ENCODE measurements at places on chromosomes 1 and 21.

- DNase-seq, result no peak
Measured at GRCh38 chr1:162193221-162193620, 123.7 kb downstream of the NOS1AP start.

DNA sequence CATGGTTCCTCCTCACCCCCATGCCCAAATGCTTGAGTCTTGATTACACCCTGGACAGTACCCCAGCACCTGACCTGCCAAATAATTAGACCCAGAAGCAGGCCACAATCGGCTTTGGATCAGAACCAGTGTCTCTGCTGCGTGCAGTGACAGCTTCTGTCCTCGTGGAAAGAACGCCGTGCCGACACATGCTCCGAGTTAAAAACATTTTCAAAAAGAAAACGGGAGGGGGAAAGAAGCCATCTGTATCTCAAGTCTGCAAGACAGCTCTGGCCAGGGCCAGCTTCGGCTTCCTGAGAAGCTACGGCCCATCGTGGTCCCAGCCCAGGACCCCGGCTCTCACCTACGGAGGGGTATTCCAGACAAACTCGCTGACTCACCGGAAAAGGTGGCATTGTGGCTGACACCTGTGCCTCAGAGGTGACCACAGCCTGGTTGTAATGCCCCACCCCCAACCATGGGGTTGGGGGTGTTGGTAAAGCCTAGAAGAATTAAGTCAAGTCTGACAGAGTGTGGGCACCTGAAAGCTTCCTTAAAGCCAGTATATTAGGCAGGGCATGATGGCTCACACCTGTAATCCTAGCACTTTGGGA is 25.8 kb downstream of the SSBP3 start:
- DNase-seq, result no peak

DNA sequence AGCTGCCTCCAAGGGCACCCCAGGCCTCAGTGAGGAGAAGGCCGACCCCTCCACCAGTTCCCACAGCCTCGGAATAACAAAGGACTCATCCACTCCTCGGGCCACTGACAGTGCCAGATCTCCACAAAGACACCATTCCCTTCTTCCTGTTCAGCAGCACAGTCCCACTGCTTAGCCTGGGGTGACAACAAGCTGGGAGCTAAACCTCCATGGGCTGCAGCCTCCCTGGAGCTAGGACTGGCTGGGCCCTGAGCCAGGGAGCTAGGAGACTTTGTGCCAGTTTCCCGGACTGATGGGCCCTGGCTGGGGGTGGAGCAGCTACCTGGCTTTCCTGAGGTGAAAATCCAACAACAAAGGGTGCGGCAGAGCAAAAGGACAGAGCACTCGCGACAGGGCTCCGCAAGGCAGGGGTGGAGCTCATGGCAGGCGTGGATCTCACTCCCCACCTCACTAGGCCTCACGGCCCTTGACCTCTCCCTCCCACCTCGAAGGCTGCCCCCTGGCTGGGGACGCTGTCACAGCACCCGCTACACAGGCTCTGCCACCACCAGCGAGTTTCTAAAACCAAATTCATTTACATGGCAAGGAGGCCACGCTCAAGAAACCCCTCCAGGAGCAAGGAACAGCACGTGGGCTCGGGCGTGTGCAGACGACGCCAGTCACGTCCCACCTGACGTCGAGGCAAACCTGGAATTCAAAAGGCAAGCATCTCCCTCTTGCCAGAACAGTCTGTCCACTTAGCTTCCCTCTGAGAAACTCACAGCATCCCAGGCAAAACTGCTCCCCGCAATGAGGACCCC is 13.8 kb downstream of the SLC35E2B start:
- no peak for DNase-seq

DNA sequence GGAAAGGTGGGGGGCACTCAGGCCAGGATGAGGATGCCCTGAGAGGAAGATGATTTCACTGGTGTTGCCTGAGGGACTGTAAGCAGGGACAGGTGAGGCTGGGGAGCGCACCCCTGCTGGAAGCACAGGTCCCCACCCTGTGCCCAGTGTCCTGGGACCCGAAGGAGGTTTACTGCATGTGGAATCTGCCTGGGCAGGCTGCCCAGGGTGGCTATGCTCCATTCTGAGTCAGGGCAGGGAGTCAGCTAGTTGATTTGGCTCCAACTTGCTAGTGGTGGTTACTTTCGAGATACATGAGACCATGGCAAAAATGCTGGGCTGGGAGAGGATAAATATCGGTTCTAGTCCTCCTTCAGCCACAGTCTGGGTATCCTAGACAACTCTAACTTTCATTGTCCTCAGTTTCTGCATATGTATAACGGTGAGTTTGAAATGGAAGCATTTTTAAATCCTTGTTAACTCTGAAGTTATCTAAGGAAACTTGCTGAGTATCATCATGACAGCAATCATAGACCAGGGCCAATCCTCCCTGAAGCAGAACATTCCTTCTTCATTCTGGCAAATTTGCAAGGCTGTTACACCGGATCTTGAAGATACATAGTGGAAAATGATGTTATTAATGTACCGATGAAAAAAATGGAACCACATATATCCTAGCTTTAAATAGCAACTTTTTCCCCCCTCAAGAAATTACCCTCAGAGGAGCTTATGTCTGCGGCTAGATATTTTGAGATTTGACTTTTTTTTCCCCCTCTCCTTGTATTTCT is 7.7 kb downstream of the TLR5 start:
- no peak for DNase-seq

DNA sequence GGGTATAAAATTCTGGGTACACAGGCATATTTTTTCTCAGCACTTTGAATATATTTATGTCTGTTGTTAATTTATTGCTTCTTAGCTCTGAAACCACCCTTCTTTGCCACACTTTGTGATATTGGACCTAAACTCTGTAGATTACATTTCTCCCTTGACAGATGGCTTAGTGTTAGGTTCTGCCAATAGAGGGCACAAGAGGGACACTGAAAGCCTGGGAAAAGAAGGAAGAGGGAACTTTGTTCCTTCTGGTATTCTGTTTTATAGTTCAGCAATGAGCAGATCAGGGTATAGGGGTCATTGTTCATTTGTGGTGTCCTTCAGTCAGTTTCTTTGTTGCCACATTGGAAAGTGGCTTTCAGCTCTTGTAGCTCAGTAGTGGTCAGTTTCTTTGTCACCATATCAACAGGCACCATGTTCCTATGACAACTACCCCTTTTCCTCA is 423.5 kb upstream of the PROX1 start:
- DNase-seq, result no peak

GRCh38 chr1:150963321-150964163 is 11.1 kb downstream of the CERS2 start:
- no peak for DNase-seq

GRCh38 chr1:2174348-2175054 is 20.1 kb downstream of the FAAP20 start:
- peak; percentile 58 for DNase-seq

DNA sequence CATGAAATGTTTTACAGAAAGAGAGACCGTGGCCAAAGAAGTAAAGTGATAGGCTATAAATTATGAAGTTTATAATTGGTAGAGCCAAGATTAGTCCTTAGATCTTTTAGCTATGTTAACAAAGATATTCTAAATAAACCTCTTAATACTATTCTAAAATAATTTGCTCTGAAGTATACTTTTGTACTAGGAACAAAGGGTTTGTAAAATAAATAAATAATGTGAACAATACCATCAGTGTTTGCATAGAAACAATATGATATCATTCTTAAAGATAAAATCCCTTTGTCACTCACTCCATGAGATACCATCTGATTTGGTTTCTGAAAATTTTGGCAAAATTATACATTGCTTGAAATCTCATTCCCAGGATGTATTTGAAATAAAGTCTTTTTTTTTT is 107.6 kb upstream of the UBE2U start:
- no peak for DNase-seq

- peak; percentile 14 for DNase-seq
Measured at GRCh38 chr1:234638832-234639799, 29.1 kb upstream of the IRF2BP2 start.

DNA sequence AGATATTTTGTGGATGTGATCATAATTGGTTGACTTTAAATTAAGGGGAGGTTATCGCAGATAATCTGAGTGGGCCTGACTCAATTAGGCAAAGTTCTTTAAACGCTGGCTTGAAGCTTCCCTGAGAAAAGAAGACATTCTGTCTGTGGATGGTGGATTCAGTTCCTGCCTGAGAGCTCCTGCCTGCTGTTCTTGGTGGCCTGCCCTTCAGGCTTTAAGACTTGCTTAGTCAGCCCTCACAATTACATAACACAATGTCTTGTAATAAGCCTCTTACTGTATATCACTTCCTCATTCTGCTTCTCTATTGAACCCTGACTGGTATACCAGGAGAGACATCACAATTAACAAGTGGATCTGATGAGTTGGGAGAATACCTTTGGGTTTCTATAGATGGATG is 50.2 kb downstream of the KCNJ6 start:
- DNase-seq, result no peak

DNA sequence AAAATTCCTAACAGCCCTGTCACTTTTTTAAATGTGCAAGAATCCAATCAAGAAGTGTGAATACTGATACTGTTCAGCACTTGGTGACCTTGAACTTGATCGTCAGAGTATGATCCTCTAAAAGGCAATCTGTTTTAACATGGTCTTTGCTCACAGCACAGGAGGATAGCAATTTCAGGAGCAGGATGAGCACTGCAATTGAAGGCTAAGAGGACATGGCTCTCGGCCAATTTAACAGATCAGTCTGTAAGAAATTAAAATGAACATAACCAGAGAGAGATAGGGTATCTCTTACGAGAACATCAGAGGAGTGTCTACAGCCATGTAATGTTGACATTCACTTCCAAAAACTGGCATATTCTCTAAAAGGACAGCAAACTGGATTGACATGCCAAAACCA is 243.1 kb downstream of the LTN1 start:
- DNase-seq, result no peak

DNA sequence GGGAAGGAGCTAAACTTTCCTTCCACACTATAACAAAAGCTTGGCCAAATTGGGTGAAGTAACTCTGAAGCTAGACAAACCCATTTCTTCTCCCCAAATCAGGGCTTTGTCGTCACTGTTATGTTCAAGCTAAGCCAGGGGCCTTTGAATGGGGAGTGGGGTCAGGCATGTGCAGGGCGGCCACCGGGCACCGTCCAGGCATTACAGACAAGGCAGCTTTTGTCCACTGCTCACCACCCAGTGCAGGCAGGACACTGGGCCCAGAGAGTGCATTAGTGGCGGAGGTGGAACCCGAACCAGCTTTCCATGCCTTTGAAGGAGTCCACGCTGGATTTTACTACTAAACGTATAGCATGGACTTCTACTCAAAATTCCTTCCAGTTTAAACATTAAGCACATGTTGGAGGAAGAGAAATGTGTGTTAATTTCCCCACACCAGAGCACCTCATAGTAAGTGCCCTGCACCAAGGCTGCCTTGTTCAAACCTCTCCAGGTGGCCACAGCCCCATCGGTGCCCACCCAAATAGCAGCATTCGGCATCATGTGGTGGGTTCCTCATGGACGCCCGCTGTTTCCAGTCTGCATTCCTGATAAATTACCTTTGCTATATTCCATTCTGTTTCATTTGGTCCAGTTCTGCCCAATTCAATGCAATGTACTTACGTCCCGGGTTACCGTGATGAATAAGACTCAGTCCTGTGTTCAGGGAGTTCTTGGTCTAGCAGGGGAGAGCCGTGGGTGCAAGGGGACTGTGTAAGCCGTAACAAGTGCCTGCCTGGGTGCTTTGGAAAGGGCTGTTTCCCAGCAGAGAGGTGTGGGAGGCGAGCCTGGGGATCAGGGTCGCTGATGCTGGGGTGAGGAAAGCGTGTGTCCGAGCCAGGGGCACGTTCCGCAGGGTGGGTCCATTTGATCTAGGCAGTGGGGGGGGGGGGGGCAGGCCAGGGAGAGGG is 1.6 kb downstream of the UBASH3A start:
- no peak for DNase-seq

- no peak for DNase-seq
Measured at GRCh38 chr1:229067546-229067945, 203.4 kb upstream of the RAB4A start.

DNA sequence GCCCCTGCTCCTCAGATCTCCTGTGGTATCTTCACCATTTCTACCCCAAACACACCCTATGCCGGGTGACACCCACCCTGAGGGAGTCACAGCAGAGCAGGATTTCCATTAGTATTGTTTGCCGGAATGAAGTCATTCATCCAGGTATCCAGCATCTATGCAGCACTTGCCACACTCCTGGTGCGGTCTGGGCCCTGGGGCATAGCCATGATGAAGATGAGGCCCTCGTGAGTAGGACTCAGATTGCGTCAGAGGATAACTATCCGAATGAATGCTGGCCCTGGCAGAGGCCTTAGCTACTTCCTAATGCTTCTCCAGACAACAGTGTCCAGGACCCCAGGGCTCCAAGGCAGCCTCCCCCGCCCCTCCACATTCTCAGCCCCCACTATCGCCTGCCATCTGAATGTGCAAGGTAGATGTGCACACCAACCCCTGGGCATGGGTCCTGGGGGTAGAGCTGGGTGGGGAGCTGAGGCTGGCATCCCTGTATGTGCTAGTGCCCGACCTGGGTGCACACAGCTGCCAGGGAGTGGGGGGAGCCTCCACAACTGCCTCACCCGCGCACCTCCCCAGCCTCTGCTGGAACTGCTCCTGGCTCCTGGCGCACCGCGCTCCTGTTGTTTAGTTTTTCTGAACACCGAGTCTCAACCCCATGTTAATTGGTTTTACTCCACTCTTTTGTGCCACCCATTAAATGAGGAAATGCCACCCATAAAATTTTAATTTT is 25.5 kb upstream of the ZC3H12A start:
- DNase-seq, result no peak

DNA sequence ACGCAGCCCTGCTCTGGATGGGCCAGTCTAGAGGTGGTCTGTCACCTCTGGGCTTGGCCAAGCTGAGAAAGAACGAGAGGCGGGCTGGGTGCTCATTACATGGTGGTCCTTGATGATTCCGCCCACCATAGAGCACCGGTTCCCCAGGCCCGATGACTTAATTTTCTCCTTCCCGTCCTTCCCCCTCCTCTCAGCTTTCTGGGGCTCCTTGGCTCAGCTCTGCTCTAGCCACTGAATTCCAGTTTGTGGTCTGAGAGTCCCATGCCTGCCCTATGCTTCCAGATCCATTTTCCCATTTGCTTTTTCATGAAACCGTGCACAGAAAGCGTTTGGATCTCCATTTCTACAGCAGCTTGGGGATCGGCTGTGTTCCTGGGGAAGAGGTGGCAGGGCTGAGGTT is 318.5 kb upstream of the C1orf174 start:
- no peak for DNase-seq

- no peak for DNase-seq
Measured at GRCh38 chr1:201429736-201430501, 8.4 kb upstream of the TNNI1 start.

- peak; percentile 36 for DNase-seq
Measured at GRCh38 chr1:160993544-160994193, 27.3 kb downstream of the F11R start.

DNA sequence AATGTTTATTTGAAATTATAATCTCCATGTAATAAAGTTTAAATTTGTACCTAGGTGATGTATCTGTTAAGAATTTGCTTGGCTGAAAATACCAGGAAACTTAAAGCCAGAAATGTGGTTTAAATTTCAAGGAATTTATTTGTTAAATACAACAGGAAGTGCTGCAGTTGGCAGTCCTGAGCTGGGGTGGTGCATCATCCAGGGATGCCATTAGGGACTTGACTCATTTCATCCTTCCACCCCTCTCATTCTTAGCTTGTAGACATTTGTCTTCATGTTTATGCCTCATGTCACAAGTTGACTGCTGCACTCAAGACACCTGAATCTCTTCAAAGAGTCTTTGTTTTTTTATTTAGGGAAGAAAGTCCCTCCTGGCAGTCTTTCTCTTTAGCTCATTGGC is 175.9 kb downstream of the LHX8 start:
- no peak for DNase-seq

- DNase-seq, result peak; percentile 41
Measured at GRCh38 chr1:21534674-21535378, 25.6 kb downstream of the ALPL start.

- no peak for DNase-seq
Measured at GRCh38 chr1:59025898-59026426, 242.1 kb upstream of the JUN start.

GRCh38 chr1:87730274-87731216 is 401.9 kb downstream of the LMO4 start:
- DNase-seq, result no peak
